ENCODE measurements at places on chromosomes 3 and 15.
A peak's percentile ranks its signal among the peaks of the same experiment; 100 is the strongest.

DNA sequence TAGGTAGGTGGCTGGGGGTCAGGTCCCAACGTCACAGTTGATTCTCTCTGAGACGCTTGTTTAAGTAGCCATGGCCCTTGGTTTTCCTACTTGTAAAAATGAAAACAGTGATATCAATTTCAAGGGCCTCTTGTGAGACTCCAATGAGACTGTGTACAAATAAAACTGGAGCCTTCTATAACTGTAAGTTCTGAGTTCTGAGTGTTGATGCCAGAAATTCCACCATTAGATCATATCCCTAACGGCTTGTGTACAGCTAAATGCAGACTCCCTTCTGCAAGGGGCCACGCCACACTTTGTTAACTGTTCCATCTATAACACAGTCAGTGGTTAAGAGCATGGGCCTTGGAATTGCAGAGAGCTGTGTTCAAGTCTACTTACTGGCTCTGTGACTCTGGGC lies 267.3 kb downstream of the TLE3 start:
- DNase-seq, result no peak

DNA sequence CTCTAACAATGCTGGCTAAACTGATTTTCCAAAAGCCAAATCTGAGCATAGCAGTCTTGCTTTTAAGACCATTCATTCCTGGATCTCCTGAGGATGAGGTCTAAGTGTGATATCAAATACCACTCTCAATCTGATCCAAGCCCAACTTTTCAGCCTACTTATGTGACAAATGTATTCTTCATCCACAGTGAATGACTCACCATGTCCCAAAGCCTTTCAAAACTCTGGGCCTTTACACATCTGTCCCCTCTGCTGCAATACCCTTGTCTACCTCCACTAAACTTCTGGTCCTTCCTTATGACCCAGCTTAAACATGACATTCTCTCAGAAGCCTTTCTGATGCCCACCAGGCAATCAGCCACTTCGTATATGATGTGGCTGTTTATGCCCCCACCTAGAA lies 4.6 kb downstream of the ANAPC13 start:
- no peak for DNase-seq

DNA sequence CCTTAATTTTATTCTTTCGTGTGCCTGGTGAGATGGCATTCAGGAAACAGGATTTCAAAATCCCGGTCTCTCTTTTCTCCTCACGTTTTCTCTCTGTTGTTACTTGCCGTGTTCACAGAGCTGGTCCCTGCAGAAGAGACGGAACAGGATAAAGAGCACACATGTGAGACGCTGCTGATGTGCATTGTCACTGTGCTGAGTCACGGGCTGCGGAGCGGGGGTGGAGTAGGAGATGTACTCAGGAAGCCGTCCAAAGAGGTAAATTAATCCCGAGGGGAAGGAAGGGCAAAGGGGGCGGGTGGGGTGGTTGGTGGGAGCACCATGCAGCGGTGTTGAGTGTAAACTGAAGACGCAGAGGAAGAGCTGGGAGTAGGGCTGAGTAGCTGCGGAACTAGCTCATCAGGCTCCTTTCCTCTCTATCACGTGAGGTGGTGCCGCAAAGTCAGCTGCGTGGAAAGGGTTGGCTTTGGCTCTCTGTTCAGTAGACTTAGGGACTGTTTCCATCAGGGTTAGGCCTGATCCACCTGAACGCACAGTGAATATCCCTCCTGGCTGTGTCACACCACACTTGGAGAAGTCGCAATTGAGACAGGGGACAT lies 164.8 kb upstream of the BHLHE40 start:
- DNase-seq, result no peak

GRCh38 chr3:123758081-123758564 lies 126.0 kb downstream of the MYLK start:
- no peak for DNase-seq

- DNase-seq, result no peak
Measured at GRCh38 chr3:29168696-29169095, 112.2 kb upstream of the RBMS3 start.

DNA sequence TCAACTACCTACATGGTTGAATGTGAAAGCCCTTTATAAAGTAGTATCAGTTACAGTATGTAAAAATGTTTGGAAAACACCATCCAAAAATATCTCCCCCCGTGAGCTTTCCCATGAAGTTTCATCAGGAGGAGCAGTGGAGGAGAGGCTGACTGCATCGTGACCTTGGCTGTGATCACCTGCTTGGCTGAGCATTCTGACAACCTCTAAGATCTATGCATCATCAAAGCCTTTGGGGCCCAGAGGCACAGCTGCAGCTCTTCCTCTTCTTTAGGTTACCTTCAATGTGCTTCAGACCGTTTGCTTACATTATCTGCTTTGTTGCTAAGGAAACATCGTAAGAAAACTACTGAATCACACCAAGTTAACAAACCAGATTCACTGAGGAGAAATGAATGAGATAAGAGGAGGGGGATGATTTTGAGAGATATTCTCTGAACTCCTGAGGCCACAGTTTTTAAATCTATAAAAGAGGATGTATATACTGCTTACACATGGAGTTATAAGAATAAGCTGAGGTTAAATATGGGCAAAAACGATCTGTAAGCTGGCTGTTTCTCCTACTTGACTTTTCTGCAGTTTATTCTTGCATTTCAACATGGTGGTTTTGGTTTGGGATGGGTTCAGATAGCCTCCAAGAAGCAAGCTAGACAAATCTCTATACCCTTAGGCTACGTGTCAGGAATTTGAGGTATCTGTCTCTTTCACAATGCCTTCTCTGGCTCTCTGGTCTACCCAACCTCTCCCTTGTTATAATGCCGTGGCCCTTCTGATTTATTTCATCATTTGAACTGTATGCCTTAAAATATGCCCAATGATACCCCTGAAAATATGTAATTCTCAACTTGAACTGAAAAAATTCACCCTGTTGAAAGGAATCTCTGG lies 4.0 kb downstream of the GCSAM start:
- DNase-seq, result peak; percentile 22

DNA sequence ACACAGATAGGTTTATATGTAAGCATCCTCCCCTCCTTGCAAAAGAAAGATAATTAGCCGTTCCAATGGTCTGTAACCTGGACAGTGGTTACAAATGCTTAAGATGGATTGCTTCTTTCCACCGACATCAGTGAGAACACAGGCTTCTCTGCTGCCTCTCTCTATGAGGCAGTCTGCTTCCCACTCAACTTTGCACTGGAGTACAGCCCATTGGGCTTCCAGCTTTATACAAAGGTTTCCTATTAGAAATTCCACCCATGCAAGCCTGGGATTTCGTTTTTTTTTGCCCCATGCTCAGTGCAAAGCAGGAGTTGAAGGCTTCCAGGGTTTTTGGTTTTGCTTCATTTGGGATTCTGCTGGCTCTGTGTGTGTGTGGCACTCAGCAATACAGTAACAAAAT lies 47.3 kb upstream of the C3orf22 start:
- no peak for DNase-seq

DNA sequence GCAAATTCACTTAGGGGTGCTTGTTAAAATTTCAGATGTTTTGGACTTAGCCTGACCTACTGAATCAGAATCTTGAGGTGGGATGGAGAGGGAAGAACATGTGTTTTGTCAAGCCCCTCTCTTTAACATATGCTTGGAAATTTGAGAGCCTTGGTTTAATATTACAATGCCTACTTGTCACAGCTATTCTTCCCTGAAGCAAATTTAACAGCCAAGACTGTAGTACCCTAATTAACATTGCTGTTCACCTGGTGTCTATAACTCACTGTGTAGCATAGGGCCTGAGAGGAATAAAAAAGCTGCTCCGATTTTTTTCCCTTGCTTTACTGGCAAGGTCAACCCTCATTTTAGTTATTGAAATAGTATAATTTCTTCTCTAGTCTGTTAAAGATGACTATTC lies 880.1 kb downstream of the CADM2 start:
- no peak for DNase-seq

GRCh38 chr3:12810013-12810780 lies 13.7 kb downstream of the CAND2 start:
- peak; percentile 91 for DNase-seq

- DNase-seq, result no peak
Measured at GRCh38 chr3:151900884-151901643, 27.6 kb downstream of the SUCNR1 start.

GRCh38 chr15:78051596-78051995 lies 25.9 kb downstream of the TBC1D2B start:
- no peak for DNase-seq

GRCh38 chr3:133153382-133153781 lies 115.2 kb downstream of the TMEM108 start:
- DNase-seq, result no peak

Data from activated T-cell treated with anti-CD3 and anti-CD28 coated beads for 4 hours (primary cell).